CD4-positive, alpha-beta memory T cell (primary cell): ENCODE measurements at places on chromosomes 7 and 10.

- no peak for DNase-seq
Measured at GRCh38 chr10:87668324-87669074, 8.8 kb downstream of the PAPSS2 start.

- no peak for DNase-seq
Measured at GRCh38 chr7:92282930-92283329, 37.2 kb downstream of the ANKIB1 start.

GRCh38 chr7:123645516-123645915 is 10.2 kb upstream of the LMOD2 start:
- DNase-seq = no peak

- no peak for DNase-seq
Measured at GRCh38 chr7:80721883-80722615, 83.6 kb downstream of the CD36 start.

DNA sequence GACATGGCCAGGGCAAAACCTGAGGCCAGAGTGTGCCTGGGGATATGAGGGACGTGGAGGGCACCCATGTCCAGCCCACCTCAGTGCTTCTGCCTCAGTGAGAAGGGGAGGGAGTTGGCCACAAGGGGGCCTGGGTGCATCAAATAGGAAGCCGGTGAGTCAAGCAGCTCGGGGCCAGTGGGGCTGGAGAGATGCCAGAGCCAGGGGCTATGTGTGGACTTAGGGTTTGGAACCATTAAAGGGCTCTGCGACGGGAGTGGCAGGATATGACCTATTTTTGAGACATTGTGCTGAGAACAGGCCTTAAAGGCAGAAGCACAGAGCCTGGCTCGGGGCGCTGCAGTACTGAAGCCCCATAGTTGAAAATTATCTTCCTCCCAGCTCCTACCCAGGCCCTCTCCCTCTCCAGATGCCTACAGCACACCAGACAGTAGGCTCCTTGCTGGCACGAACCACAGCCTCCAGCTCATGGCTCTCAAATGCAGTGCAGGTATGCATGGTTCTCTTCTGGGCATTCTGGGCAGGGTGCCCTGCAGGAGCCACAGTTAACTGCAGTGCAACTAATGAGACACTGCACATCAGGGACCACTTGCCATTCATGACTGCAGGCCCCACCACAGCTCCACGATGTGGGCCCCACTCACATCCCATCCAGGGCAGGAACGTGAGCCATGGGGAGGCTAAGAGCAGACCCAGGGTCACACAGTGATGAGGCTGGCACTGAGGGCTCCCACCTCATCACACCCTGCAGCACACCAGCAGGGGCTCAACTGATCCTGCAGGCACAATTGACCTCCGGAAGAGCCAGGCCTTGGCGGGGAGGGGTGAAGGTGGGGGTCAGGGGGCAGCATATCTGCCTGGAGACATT is 7.2 kb upstream of the PGAM2 start:
- DNase-seq = no peak

DNA sequence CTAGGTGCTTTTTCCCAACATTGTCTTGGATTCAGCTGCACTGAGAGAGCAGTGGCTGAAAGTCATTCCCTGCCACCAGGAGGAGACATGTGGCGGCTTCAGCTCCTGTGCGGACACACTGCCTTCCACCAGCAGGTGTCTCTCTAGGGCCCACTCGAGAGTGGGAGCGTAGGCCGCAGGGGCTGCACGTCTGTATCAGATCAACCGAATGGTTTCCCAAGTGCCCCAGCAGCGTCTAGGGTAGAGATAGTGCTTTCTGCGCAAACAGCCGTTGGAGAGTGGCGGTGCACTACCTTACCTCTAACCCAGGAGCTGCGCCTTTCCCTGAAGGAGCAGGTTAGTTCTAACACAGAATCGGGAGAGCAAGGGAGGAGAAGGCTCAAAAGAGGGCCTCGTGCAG is 31.7 kb downstream of the PAPOLB start:
- no peak for DNase-seq

DNA sequence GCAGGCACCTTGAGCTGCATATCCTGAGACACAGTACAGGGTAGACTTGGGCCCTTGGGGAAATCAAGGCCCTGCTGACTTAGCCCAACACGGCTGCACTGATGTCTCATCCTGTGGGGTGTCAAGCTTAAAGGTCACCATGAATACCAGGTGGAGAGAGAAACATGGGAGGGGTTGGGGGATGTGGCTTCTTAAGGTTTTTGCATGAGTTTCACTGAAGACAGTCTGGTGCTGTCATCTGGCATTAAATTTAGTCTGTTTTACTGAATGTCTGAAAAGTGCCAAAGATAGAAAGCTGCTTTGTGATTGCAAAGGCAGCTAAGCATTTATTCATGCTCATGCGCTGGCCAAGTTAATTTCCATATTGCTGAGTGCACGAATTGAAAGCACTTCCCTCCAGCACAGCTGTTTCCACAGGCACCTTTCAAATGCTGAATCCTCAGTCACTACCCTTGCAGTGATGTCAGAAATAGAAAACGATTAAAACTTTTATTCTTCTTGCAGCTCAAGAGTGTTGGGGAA is 102.1 kb downstream of the OSBPL3 start:
- DNase-seq = no peak

- DNase-seq = no peak
Measured at GRCh38 chr7:131045526-131045925, 282.1 kb upstream of the MKLN1 start.

- no peak for DNase-seq
Measured at GRCh38 chr10:55509168-55509567, 708.1 kb upstream of the PCDH15 start.

DNA sequence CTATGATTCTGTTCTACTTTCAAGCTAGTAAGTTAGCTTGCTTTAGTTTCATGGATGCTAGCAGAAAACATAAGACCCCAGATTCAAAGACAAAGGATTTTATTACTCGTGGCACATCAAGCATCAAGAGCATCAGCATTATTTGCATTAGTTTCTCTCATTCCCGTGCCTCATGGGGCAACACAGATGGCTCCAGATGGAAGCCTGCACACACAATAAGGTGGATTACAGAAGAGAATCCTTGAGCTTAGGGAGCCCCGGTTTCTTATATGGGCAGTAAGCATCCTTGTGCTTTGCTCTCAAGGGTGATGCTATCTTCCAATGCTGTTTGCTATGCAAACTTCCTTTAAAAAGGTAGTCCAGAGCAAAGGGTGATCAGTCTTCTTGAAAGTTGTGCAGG is 10.7 kb upstream of the CAPZA2 start:
- no peak for DNase-seq

- DNase-seq = no peak
Measured at GRCh38 chr10:114384181-114384580, 20.1 kb downstream of the AFAP1L2 start.

DNA sequence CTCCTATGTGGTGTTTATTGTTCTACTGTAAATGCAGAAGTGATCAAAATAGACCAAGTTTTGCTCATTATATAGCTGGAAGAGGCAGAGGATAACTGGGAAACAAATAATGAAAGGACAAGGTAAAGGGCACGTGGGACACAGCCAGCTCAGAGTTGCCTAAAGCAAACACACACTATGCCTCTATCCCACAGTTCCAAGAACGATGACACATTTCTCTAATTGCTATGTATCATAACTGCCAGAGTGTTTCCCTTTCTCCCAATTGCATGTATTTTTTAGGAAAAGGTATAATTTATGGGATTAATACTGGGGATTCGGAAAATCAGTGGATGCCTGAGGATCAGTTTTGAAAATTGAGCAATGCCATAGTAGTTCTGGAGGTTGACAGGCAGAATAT is 49.0 kb downstream of the CCDC71L start:
- DNase-seq = no peak

- peak; percentile 59 for DNase-seq
Measured at GRCh38 chr10:7258948-7259523, 151.8 kb downstream of the SFMBT2 start.

GRCh38 chr7:97215556-97215955 is 98.1 kb downstream of the SDHAF3 start:
- DNase-seq = no peak

- DNase-seq = no peak
Measured at GRCh38 chr7:116347151-116347832, 137.0 kb downstream of the TES start.

GRCh38 chr7:50614721-50615518 is 49.7 kb upstream of the DDC start:
- no peak for DNase-seq

GRCh38 chr10:24916365-24916764 is 36.0 kb downstream of the PRTFDC1 start:
- DNase-seq = no peak

- no peak for DNase-seq
Measured at GRCh38 chr7:12584930-12585329, 14.4 kb downstream of the SCIN start.

DNA sequence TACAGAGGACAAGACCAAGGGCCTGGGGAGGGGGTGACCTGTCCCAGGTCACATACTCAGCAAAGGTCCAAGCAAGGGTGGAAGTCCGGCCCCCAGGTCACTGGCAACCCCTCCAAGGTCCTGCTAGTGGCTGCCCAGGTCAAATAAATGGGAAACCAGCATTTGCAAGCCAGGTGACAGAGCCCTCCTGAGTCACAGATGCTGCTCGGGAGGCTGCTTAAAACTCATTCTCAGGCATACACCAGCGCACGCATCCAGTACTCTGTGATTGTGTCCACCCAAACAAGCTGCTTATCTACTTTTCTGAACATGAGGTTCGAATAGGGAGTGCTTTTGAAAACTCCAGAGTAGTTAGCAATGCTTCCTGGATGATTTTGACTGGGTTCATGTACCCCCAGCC is 130.6 kb downstream of the TAX1BP1 start:
- no peak for DNase-seq

DNA sequence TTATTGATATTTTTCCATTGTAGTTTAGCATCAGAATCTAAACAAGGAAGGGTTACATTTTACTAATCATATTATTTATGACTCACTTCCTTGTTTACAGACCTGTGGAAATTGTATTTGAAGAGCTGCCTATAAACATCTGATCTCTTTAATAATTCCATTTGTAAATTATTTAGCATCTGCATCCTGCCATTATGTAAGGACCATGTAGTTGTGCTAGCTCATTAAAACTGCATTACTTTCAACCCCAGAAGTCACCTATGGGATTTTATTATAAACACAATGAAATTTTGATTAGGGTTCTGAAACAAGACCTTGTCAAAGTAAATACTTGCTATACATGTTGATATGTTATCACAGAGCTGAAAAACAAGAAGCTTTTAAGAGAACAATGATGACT is 146.8 kb upstream of the SLC26A5 start:
- no peak for DNase-seq

DNA sequence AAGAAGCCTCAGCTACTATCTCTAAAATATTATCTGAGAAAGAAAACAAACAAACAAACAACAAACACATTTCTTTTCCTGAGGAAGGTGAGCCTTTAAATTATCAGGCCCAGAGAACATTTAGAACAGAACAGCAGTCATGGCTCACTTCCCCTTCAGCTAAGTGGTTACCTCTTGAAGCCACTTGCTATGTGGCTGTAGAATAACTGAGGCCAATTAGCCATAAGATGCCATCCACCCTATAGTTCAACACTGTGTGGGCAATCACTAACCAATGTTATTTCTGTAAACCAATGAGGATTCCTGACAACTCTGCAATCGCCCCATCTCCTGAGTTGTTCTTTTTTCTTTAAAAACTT is 3.7 kb upstream of the UPP1 start:
- DNase-seq = no peak

GRCh38 chr10:72162978-72163377 is 52.8 kb upstream of the ANAPC16 start:
- no peak for DNase-seq

- DNase-seq = peak; percentile 48
Measured at GRCh38 chr7:5143106-5143505, 46.9 kb upstream of the WIPI2 start.

DNA sequence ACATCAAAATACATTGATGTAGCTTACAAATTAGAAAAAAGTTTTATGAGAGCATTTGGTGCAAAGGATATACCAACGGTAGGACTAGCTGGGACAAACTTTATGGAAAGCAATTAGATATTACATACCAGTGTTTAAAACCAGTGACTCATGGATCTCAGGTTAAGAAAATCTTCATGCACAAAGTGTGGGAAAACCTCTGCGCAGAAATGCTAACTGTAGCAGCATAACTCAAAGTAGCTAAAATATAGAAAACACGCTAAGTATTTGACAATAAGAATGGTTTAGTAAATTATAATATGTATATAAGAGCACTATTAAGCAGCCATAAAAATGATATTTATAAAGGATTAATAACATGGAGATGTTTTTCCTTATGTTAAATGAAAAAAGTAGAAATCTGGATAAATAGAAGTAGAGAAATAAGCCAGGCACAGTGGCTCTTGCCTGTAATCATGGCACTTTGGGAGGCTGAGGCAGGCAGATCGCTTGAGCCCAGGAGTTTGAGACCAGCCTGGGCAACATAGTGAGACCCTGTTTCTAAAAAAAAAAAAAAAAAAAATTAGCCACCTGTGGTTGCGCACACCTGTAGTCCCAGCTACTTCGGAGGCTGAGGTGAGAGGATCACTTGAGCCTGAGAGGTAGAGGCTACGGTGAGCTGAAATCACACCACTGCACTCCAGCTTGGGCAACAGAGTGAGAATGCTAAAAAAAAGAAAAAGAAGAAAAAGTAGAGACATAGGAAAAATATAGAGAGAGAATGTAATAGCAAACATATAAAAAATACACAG is 37.2 kb downstream of the TBXAS1 start:
- DNase-seq = no peak

- DNase-seq = no peak
Measured at GRCh38 chr10:52068485-52068884, 245.6 kb upstream of the DKK1 start.

DNA sequence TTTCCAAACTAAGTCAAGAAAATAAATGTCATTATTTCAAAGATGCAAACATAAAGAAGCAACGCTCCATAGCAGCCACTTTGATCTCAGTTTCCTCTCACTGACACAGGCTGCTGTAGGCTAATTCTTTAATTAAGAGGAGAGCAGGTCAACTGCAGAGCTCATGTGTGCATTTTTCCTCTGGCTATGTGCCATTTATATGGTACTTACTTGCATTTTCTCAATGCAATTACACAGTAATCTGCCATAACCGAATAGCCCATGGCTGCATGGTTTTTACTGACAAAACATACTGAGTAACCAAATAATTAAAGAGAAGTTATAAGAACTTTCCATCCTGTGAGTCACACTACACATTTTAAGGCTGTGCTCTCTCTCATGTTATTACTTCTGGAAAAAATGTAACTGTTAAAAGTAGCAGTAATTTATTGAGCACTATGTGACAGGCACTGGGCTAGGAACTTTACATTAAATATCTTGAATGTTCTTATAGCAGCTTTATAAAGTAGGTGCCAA is 122.0 kb downstream of the ELAPOR2 start:
- DNase-seq = no peak

DNA sequence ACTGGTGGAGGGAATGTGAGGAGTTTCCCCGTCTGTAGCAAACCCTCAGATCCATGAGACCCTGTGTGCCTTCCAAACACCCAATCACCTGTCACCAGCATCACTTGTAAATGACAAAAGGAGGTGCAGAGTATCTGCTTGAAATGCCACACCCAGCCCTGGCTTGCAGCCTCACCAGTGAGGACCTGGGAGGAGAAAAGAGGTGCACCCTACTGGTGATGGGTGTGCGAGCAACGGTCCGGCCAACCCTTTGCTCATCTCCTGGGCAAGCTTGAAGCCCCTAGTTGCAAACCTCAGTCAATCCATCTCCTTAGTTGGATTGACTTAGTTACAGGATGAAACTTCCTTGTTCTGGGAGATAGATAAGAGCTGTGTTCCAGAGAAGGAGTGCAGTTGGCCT is 62.4 kb upstream of the WAPL start:
- peak; percentile 2 for DNase-seq
